COLO829 (cell line): ENCODE measurements at places on chromosomes 11 and 22.

GRCh38 chr11:44241851-44242250 is 68.1 kb downstream of the ALX4 start:
- no peak for DNase-seq

DNA sequence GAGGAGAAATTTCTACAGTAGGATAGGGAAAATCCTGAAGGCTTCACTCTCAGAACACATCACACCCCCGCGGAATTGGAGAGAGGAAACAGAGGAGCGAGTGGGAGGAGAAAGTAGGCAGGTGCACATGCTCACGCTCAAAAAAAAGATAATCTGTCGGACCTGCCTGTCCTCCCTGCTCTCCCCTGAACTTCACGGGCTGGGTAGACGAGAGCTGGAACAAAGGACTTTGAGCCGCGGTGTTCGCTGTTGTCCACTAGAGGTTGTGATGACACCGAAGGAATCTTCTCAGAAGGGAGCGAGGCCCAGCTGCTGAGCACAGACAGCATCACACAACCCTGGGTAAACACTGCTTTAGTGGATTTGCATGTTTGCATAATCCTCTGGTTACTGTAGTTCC is 5.0 kb downstream of the SEZ6L start:
- no peak for DNase-seq

DNA sequence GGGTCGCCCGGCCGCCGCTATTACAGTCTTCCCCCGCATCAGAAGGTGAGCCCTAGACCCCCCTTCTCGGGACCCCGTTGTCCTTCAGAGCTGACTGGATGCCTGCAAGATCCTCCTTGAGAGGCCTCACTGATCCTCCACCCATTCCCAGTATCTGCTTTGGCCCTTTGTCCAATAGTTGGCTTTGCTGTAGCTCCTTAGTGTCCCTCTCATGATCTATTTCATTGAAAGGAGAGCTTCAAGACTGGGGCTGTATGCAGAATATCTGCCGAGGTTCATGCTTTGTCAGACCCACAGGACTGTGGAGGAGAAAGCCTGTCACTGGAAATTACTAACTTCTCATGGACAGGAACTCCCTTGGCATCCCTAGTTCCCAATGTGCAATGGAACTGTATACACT is 499 bp downstream of the DLAT start:
- DNase-seq: peak; percentile 6

DNA sequence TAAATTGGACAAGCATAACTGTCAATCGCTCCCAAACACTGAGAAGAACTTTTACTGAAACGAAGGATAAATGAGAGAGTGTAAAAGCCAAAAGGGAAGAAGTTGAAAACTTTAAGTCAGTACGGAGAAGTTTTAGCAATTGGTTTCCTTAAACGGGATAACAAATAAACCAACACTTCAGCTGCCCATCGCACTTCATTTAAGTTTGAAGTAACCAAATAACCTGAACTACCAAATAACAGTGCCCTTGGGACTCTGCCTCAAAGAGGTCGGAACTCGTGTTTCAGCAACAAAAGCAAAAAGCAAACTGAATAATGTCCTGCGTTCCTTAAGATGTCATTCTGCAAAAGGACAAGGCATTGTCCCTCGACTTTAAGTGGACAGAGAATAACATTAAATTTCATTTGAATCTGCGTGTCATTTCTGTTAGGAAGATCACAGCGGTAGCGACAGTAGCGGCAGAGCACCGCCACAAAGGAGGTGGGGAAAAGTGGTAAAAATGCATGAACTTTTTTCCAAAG is 127.0 kb upstream of the C11orf58 start:
- no peak for DNase-seq
